Caco-2 (cell line): ENCODE measurements at places on chromosomes 6 and 20. TPM values are rescaled to one million over a fixed set of nuclear protein-coding genes. Genes with fewer than 3 reads are reported as not detected.
A peak's percentile ranks its signal among the peaks of the same experiment; 100 is the strongest.

GRCh38 chr6:43741829-43742228 lies 28.2 kb upstream of the VEGFA start:
- no peak for DNase-seq
- H3K4me3 ChIP-seq: no peak overlapping the region
- no peaks in the 10 kb centered on the region for H3K4me1 ChIP-seq
- no peaks in the 10 kb centered on the region for H3K36me3 ChIP-seq
- no peak overlapping the region for H3K27ac ChIP-seq
- H3K27me3 ChIP-seq: no peaks in the 10 kb centered on the region

- DNase-seq: no peak
- H3K36me3 ChIP-seq: no peaks in the 10 kb centered on the region
- no peaks in the 10 kb centered on the region for H3K4me1 ChIP-seq
- no peak overlapping the region for H3K27ac ChIP-seq
- no peak overlapping the region for H3K4me3 ChIP-seq
Measured at GRCh38 chr20:60634491-60635172, 617.4 kb upstream of the CDH4 start.

DNA sequence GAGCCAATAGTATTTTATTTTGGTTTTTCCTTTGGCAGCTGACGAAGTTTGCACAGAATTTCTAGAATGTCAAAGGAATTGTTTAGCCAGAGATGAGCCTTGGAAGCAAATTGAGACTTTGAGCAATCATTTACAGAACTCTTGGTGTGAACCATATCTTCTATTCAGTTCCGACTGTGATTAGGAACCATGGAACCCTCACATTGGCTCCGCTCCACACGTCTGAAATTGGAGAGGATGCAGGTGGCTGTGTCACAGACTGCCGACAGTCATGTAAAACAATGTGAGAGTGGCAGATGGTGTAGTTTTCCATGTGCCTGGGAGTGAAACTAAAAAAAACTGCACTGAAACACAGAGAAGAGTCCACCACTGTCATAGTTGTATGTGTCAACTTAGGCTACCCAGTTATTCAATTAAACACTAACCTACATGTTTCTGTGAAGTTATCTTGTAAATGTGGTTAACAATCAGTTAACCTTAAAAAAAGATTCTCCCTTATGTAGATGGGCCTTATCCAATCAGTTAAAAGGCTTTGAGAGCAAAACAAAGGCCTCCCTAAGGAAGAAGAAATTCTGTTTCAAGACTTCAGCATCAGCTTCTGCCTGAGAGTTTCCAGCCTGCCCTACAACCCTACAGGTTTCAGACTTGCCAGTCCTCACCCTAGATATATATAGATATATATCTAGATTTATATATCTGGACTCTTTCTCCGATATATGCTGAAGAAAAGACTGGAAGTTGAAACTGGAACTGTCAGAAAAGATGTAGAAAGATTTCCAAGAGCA lies 3.3 kb upstream of the HMGN4 start:
- H3K36me3 ChIP-seq: no peaks in the 10 kb centered on the region
- no peak overlapping the region for H3K4me3 ChIP-seq
- H3K27ac ChIP-seq: no peak overlapping the region
- peaks cover 4% of the 10 kb centered on the region; the same call in 1 of the 2 replicates for H3K4me1 ChIP-seq
- no peaks in the 10 kb centered on the region for H3K27me3 ChIP-seq
- DNase-seq: no peak

DNA sequence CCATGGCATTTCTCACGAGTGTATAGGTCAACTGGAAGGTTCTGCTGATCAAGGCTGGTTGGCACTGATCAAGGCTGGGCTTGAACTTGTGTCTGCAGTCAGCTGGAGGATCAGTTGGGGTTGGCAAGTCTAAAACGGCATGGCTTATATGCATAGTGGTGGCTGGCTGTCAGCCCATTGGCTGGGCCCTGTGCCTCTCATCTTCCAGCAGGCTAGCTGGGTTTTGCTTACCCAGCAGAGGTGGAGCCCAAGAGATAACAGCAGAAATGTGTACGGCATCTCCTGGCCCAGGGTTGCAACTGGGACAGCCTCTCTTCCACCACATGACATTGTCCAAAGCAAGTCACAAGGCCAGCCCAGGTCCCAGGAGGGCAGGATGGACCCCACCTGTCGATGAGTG lies 158.2 kb downstream of the BMP7 start:
- H3K27ac ChIP-seq: no peak overlapping the region
- no peaks in the 10 kb centered on the region for H3K27me3 ChIP-seq
- H3K4me1 ChIP-seq: peaks cover 16% of the 10 kb centered on the region
- DNase-seq: no peak
- H3K4me3 ChIP-seq: no peak overlapping the region

DNA sequence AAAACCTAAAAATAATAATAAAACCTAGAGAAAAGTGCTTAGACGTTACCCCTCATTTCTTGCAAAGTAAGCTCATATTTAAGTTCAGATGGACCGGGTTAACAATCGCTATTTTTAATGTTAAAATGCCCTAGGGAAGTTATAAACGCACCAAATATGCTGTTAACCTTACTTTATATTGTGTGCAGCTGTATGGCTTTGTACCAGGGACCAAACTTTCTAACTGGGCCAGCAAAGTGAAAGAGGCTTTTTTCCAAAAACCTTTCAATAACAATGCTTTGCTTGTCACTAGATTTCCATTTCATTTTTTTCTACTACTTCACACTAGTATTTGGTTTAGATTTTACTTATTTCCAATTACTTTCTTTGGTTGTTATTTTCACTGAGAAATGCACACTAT lies 248.5 kb downstream of the FOXC1 start:
- H3K27me3 ChIP-seq: no peaks in the 10 kb centered on the region
- no peak overlapping the region for H3K4me3 ChIP-seq
- H3K36me3 ChIP-seq: no peaks in the 10 kb centered on the region
- no peak overlapping the region for H3K27ac ChIP-seq
- H3K4me1 ChIP-seq: no peaks in the 10 kb centered on the region
- DNase-seq: no peak

- H3K36me3 ChIP-seq: no peaks in the 10 kb centered on the region
- no peak overlapping the region for H3K4me3 ChIP-seq
- H3K27me3 ChIP-seq: no peaks in the 10 kb centered on the region
- H3K4me1 ChIP-seq: no peaks in the 10 kb centered on the region
- H3K27ac ChIP-seq: no peak overlapping the region
Measured at GRCh38 chr6:31251261-31251660, 20.6 kb downstream of the HLA-C start.

DNA sequence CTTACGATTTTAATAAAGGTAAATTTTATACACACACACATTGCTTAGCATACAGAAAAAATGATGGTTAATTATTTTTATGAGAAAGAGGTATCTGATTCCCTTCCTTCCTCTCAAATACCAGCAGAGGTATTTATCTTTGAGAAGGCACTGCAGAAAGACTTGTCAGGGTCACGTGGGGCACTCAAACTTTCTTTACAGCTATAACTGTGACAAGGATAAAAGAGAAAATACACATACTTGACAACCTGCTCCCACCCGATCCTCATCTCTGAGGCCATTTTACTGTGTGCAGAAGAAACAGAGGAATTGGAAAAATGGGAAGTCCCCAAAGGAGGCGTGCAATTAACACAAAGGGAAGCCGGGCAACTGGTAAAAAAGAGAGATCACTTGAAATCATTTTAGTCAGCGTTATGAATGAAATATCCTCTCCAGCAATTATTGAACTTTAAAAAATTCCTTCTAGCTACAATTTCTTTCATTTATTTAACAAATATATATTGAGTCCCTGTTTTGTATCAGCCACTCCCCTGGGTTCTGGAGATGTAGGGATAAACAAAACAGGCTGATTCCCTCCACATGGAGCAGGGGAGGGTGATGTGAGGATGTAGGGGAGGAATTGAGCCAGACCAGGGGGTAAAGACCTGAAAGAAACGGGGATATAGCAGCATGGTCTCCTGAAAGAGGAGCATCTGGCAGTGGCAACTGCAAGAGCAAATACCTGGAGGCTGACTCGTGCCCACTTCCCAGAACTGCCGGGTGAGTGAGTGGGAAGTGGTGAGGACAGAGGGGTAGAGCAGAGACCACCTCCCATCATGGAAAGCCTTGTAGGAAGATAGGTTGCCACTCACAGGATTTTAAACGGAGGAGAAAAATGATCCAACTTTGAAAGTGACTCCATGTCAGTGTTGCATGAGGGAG lies 510.3 kb downstream of the KIF16B start:
- no peak for DNase-seq
- H3K36me3 ChIP-seq: no peaks in the 10 kb centered on the region
- no peak overlapping the region for H3K27ac ChIP-seq
- no peaks in the 10 kb centered on the region for H3K27me3 ChIP-seq
- H3K4me1 ChIP-seq: no peaks in the 10 kb centered on the region

GRCh38 chr20:48766205-48766604 lies 61.6 kb downstream of the PREX1 start:
- H3K36me3 ChIP-seq: no peaks in the 10 kb centered on the region
- H3K27me3 ChIP-seq: no peaks in the 10 kb centered on the region
- DNase-seq: no peak
- no peak overlapping the region for H3K4me3 ChIP-seq
- H3K27ac ChIP-seq: no peak overlapping the region

- no peak for DNase-seq
- H3K36me3 ChIP-seq: no peaks in the 10 kb centered on the region
- H3K4me1 ChIP-seq: no peaks in the 10 kb centered on the region
- no peaks in the 10 kb centered on the region; the same call in 1 of the 2 replicates for H3K27me3 ChIP-seq
- H3K4me3 ChIP-seq: no peak overlapping the region
- no peak overlapping the region for H3K27ac ChIP-seq
Measured at GRCh38 chr6:149095842-149096241, 221.7 kb upstream of the TAB2 start.

DNA sequence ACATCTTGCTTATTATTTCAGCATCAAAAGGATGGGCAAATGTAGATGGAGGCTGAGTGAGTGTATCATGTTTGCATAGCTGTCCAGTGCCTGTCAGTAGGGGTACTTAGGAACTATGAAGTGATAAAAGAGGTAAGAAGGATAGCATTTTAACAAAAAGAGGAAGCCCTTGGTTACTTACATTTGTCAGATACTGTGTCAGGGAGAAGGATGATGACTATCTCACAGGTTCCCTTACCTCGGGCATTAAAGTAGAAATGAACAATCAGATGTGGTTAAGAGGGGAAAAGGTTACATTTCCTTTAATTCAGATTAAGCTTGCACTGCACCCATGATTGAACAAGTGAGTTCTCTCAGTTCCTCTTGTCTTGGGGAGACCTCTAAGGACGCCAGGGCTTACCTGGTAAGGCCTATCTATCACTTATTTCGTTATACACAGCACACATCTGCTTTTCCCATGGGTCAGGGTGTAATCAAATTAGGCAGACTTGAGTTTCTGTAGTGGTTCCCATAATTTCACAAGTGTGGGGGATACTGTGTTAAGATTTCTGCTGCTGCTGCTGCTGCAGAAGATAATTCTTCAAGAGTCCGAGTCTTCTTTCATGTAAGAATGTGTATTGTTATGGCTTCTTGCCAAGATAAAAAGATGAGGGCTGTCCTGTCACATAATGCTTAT lies 4.5 kb downstream of the FOXO3 start:
- H3K27ac ChIP-seq: no peak overlapping the region
- no peaks in the 10 kb centered on the region for H3K27me3 ChIP-seq
- peaks cover 12% of the 10 kb centered on the region for H3K4me1 ChIP-seq

- no peak overlapping the region for H3K4me3 ChIP-seq
- no peaks in the 10 kb centered on the region for H3K4me1 ChIP-seq
- DNase-seq: no peak
- H3K27ac ChIP-seq: no peak overlapping the region
Measured at GRCh38 chr20:38024496-38024895, 8.8 kb downstream of the TTI1 start.

- peak; percentile 35 for DNase-seq
- H3K27ac ChIP-seq: no peak overlapping the region
- H3K27me3 ChIP-seq: no peaks in the 10 kb centered on the region
- no peaks in the 10 kb centered on the region for H3K36me3 ChIP-seq
Measured at GRCh38 chr6:18148304-18149025, 6.4 kb downstream of the TPMT start.

DNA sequence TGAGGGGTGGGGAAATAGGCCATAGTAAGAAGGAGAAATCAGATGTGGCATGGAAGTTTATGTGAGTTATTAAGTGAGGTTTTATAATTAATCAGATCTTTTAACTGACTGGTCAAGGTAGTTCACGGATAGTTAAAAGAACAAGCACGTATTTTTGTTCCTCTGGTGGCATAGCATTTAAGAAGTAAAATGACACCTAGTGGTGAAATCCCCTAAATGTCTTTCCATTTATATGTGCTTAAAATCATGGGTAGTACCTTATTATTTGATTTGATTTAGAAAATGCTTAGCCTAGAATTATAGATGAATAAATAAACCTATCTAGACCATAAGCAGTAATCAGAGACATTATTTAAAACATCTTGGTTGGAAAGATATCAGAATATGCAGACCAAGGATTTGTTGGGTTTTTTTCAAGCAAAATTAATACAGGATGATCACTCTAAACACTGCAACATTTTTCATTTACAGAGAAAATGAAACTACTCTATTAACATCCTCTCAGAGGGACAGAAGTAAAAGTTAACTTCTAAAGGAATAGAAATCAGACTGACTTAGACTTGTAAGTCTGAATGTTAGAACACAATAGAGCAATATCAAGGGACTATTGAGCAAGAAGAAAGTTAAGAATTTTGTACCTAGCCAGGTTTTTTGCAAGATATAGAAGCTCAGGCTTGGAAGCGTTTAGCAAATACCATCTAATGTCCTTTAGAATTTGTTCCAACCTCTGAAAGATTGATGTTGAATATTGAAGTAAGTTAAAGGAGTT lies 81.1 kb downstream of the STXBP5 start:
- no peaks in the 10 kb centered on the region for H3K36me3 ChIP-seq
- no peak overlapping the region for H3K27ac ChIP-seq
- no peak overlapping the region for H3K4me3 ChIP-seq
- H3K27me3 ChIP-seq: no peaks in the 10 kb centered on the region
- no peak for DNase-seq

DNA sequence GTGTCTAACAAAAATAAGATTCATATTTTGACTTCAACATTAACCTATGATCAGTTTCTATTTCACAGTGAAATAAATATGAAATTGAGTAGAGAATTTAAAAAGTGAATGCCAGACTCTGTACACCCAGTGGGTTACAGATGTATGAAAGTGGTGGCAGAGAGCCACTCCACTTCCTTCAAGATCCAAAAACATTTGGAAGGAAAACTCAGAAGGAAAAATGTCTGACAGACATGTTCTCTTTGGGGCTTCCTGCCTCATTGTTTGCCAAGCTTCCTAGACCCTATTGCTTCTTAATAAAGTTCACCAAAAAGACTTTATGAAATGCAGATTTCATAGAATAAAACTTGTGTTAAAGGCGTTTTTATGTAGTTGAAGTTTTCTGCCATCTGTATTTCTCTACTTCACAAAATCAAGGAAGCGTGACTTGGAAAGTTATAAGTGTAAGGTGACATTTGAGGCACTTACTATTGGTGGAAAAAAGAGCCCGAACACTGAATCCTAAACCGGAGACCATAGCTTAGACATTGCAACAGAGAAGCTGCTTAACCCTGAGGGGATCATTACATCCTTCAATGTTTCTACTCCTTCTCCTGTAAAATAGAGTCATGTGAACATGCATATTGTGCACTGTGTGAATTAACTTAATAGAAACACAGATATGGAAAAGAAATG lies 12.8 kb downstream of the HMGCLL1 start:
- no peaks in the 10 kb centered on the region for H3K4me1 ChIP-seq
- no peaks in the 10 kb centered on the region for H3K36me3 ChIP-seq
- H3K4me3 ChIP-seq: no peak overlapping the region
- no peak for DNase-seq
- no peaks in the 10 kb centered on the region for H3K27me3 ChIP-seq

The PACSIN1 gene
- total RNA-seq: 3.4 and 3.7 TPM in 2 replicates

The UBE2J1 gene
- total RNA-seq: 23.1 and 23.5 TPM in 2 replicates

The AKAP7 gene
- 3.8 and 5.6 TPM in 2 replicates for total RNA-seq

The SNRPB gene
- 532 and 533 TPM in 2 replicates for total RNA-seq

The SEC23B gene
- total RNA-seq: 84.1 and 85.3 TPM in 2 replicates

The HCK gene
- total RNA-seq: not detected in 2 replicates

The CPNE5 gene
- not detected in 2 replicates for total RNA-seq

The GHRH gene
- not detected in 2 replicates for total RNA-seq

The QRSL1 gene
- 19.0 and 19.5 TPM in 2 replicates for total RNA-seq

The ZNF343 gene
- total RNA-seq: 8.0 and 11.0 TPM in 2 replicates
